Cortex of kidney (tissue), 1 donor: ENCODE measurements at places on chromosomes 13 and 19.

DNA sequence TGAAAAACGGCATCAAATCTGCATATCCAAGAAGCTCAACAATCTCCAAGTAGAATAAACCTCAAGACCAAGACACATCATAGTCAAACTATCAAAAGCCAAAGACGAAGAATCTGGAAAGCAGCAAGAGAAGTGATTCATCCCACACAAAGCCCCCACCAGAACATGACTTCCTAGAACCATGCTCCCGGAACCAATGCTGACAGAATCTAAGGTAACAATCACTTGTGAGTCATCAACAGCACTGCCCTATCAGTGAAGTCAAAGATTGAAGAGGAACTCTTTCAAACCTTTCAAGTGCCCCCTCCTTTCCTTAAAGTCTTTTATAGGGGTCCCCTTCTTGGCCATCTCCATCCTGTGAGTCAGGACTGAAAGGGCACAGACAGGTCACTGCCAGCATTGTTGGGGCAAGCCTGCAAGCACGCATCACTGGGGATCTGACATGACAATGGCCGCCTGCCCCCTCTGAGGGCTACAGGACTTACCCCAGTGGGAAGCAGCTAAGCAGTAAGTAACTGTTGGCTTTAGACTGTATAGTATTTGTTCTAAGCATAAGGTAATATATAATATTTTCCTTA lies at the start of gene CCDC70:
Gene CCDC70 (plus strand): TSS at position 247 of the 578 bp plus-strand sequence. CDS start 3,443 bp downstream, outside the sequence.
- DNase-seq: no peak

DNA sequence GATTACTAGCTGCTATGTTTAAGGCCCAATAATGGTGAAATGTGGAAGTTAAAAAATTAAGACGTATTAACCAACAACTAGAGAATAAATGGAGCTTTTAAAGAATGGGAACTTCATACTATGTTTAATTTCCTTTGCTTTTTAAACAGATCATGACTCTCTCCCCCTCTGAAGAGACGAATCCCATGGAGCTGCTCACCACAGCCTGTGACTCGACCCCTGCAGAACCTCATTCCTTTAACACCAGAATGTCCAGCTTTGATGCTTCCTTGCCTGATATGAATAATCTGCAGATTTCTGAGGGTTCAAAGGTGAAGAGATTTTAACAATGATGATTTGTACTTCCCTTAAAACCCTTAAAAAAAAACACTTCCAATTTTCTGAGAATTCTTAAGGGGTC lies 53.0 kb downstream of the ZAR1L start:
- DNase-seq: no peak

DNA sequence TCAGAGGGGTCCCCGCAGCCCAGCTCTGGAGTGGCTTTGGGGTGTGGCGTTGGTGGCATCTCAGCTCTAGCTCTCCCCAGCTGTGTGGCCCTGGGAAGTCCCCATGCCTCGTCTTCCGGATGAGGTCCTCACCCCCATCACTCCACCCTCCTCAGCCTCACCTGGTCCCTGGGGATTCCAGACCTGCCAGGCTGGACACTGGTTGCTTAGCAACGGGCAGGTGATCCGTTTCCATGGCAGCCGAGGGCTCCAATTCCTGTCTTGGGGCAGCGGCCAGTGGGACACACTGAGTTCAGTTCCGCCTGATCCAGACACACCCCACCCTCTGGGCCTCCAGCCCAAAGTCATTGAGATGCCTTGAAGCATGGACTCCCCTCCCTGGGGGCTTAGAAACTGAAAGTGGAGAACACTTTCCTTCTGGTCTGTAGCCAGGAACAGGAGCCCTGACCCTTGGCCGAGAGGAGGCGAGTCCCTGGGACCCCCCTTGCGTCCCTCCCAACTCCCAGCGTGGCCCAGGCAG lies 7.7 kb upstream of the MISP start:
- no peak for DNase-seq

DNA sequence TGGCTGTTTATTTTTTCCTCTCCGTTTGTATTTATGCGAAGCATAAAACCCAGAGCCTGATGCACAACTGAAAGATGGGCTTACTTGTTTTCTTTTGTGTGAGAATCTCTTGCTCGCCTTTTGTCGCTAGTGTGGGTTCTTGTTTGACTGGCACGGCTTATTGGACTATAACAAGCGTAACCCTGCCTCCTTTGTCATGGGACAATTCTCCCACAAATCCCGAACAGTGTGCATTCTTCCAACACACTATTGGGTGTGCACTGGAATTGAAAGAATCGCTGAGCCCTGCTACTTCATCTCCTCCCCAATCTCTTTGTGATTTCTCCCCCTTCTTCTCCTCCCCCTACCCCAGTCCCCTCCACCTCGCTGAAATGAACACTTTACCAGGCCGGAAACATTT lies 110.8 kb downstream of the ZIC5 start:
- no peak for DNase-seq

GRCh38 chr19:48646001-48646721 lies at the start of gene CA11:
TSS of gene CA11 (minus strand) at chr19:48646187. CDS start at chr19:48645632, 555 bp downstream.
- no peak for DNase-seq

GRCh38 chr13:32117701-32118100 lies 86.1 kb downstream of the FRY start:
- no peak for DNase-seq

- no peak for DNase-seq
Observed at GRCh38 chr13:86087244-86087643, 288.0 kb upstream of the SLITRK6 start.

DNA sequence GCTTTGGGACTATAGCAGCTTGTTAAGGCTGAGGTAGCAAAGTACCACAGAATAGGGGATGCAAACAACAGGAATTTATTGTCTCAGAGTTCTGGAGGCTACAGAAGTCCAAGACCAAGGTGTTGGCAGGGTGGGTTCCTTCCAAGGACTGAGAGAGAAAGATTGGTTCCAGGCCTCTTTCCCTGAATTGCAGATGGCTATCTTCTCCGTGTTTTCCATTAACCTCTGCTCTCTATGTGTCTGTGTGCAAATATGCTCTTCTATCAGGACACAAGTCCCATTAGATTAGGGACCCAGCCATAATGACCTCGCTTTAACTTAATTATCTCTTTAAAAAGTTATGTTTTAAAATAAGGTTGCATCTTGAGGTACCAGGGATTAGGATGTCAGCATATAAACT lies 1732.9 kb upstream of the SLC10A2 start:
- DNase-seq: no peak

DNA sequence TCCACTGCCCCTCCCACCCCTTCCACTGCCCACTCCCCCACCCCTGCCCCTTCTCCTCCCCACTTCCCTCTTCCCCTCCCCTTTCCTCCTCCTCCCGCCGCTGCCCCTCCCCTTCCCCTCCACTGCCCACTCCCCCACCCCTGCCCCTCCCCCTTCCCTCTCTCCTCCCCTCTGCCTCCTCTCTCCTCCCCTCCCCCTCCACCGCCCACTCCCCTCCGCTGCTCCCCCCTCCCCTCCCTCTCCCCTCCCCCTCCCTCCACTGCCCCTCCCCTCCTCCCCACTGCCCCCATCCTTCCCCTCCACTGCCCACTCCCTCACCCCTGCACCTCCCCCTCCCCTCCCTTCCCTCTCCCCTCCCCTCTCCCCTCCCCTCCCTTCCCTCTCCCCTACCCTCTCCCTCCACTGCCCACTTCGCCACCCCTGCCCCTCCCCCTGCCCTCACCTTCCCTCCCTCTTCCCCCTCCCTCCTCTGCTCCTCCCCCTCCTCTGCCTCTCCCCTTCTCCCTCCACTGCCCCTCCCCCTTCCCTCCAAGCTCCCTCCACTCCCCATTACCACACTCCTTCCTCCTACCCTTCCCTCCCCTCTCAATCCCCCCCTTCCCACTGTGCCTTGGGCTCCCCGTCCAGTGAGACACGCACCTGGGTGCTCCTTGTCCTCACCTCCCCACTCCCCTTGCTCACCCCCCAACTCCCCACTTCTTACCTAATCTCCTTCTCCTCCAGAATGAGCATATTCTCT lies 21.9 kb downstream of the ATP8B3 start:
- no peak for DNase-seq

DNA sequence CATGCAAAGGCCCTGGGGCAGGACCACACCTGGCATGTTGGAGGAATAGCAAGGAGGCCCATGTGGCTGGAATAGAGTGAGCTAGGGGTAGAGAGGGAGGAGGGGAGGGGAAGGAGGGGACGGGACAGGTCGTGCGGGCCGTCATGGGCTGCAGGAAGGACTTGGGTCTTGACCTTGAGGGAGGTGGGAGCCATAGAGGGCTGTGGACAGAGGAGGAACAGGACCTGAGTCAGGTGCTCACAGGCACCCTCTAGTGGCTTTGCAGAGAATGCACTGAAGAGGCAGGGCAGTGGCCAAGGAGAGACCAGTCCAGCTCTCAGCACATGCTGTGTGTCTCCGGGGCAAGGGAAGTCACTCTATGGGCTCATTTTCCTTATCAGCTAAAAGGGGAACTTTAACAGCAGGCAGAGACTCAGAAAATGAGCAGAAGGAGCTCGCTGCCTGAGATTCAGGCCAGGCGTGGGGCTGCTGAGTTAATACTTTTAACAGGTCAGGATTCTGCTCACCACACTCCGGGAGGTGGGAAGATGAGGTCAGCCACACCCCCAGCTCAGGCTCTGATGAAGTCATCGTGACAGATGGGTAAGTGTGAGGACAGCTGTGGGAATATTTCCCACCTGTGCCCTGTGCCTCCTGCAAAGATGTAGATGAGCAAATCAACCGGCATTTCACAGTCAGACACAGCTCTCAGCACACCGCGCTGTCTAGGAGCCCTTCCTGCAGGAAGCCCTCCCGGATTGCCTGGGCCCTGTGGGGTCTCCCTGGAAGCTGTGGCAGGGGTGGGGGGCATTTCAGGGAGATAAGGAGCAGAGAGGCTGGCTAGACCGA lies 6.0 kb upstream of the TNFAIP8L1 start:
- no peak for DNase-seq

DNA sequence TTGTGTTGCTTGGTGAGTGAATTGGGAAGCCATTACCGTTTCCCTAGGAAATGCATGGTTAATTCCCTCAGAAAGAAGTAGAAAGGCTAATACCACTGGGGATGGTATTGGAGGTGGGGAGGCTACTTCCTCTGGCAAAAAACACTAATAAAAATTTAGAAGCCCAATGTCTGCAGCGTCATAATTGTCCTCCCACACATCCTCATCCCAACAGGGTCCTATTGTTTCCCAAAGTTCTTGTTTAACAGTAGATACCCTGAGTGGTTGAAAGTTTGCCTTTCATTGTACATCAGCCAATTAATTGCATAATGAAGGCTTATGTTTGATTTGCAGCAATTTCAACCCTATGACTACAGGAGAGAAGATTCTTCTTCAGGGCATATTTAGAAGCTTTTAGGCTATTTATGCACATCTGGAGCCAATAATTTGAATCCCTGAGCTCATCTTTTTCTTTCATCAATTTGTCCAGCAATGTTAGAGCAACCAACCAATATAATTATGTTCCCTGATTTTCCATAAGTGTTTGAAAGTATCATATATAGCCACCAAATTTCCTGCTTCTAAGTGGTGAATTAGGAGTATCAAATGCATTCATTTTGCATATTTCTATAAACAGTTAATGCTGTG lies 491.0 kb downstream of the SLITRK5 start:
- no peak for DNase-seq

GRCh38 chr13:112143753-112144615 lies 77.0 kb downstream of the SOX1 start:
- DNase-seq: no peak

- DNase-seq: no peak
Observed at GRCh38 chr13:85603735-85604134, 195.5 kb downstream of the SLITRK6 start.
